ENCODE measurements at places on chromosomes 7 and 10.

- DNase-seq: no peak
Observed at GRCh38 chr7:93578762-93579161, 4.2 kb upstream of the CALCR start.

DNA sequence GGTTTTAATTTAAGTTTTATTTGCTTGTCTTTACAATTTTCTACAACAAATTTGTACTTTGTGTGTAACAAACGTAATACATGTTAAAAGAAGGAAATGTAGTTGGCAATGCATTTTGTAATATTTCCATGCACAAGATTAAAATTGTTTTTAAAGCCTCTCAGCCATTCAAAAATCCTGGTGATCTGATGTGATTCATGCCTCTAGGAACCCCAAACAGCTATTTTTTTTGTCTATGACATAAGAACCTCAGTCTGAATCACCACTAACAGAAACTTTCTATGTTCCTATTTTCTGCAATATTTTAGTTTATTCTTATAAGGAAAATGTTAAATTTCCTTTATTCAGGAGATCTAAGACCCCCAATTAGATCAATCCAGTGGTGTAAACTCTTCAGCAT is 183.1 kb upstream of the YAE1 start:
- DNase-seq: no peak

DNA sequence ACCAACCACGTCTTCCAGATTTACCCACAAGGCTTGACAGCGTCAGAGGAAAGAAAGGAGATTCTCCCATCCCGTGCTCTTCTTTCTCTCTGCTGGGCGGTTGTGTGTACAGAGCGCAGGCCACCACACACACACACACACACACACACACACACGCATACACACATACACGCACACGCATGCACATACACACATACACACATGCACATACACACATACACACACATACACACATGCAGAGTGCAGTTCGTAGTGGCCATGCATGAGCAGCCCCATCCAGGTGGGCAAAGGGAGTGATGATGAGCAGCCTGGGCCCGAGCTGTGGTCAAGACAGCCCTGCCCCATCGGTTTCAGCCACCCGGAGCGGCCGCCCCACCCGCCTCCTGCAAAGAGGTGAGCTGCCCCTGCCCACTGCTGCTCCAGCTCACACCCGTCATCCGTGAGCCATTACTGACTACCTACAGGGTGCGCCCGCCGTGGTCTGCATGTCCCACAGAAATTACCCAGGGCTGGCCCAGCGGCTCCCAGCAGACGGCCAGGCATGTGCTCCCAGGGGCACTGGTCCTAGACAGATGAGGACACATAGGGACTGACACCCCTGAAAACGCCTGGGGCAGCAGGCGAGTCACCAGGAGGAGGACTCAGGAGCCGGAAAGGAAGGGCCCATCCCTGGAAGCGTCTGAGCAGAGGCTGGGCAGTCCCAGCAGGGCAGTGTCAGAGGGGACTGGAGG is 69.6 kb downstream of the ASB13 start:
- no peak for DNase-seq

DNA sequence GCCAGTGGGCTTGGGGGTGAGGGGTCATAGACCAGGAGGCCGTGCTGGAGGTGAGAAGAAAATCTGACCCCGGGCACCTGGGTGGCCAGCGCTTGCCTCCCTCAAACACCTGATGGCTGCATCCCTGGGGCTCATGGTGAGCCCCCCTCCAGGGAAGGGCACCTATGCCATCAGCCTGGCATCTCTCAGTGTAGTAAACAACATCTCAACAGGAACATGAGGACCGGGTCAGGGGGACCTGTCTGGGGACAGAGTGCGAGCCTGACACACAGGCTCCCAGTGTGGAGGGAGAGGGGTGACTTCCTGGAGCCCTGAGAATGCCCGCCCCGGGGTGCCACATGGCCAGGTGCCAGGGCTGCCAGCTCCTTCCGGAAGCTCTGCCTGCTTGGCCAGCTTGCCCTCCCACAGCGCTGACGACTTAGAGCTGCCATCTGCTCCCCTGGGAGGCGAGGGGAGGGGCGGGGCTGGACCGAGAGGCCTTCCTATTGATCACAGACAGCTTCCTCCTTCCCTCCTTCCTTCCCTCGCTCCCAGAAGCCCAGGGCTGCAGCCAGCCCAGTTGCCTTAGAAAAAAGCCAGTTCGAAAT is 12.3 kb downstream of the STX1A start:
- peak; percentile 47 for DNase-seq

GRCh38 chr10:125084191-125084613 is 76.2 kb downstream of the CTBP2 start:
- DNase-seq: no peak
